ENCODE measurements at places on chromosomes 12 and 14. TPM values are rescaled to one million over a fixed set of nuclear protein-coding genes. Genes with fewer than 3 reads are reported as not detected.

Gene THTPA
- 8.5 TPM for total RNA-seq

Gene GLIPR1L2
- 1.8 TPM for total RNA-seq

Gene LRIG3
- 22.9 TPM for total RNA-seq

Gene LRTM2
- not detected for total RNA-seq

Gene RFX4
- not detected for total RNA-seq

Gene PRB2
- total RNA-seq, result not detected

Gene ATXN2
- total RNA-seq, result 14.7 TPM

Gene LAG3
- total RNA-seq, result 0.33 TPM

Gene TCL1A
- total RNA-seq, result 12.2 TPM

Gene CFAP73
- not detected for total RNA-seq

Gene DTX3
- total RNA-seq, result 12.3 TPM

Gene KCNMB4
- total RNA-seq, result 1.4 TPM

GRCh38 chr12:48247181-48247966 lies 44.3 kb upstream of the OR10AD1 start:
- DNase-seq, result no peak

- no peak for DNase-seq
Observed at GRCh38 chr12:25625146-25625545, 72.1 kb upstream of the LMNTD1 start.

GRCh38 chr12:101852998-101853397 lies 22.2 kb upstream of the GNPTAB start:
- no peak for DNase-seq

- DNase-seq, result no peak
Observed at GRCh38 chr12:114686773-114687500, 3.0 kb upstream of the TBX3 start.

DNA sequence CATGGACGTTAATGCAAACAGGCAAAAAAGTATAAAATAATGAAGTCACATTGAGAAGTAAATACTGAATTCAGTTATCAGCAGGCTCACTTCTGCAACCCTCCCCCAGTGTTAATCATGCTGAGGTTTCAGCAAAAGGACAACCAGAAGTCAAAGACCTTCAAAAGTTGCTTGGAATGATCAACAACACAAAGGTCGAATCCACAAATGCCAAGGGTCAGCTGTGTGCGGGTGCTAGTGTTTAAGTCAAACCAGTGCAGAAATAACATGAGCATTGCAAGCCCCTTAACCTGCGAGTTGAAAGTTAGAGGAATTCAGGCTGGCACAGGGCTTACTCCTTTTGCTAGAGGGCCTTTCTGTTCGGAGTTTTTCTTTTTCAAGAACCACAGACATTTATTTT lies 436.7 kb upstream of the SEL1L start:
- DNase-seq, result no peak

DNA sequence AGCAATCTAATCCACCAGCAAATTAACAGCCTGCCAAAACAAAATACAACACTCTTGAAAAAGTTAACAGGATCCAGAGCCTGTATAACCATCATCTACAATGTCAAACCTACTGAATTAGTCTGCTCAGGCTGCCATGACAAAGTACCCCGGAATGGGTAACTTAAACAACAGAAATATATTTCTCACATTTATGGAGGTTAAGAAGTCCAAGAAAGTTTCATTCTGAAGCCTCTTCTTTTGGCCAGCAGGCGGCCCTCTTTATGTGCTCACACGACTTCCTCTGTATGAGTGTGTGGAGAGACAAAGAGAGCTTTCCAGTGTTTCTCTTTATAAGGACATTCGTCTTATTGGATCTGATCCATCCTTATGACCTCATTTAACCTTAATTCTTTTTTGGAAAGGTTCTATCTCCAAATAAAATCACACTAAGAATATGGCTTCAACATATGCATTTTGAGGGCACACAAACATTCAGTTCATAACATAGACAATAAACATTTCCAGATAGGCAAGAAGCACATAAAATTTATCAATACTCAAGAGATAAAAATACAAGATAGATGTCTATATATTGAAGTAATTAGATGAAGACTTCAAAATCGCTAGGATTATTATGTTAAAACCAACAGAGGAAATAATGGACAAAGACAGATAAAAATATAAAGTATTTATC lies 5.9 kb upstream of the RERG start:
- DNase-seq, result peak; percentile 37

- DNase-seq, result no peak
Observed at GRCh38 chr12:45863332-45863731, 127.0 kb downstream of the SCAF11 start.

- peak; percentile 63 for DNase-seq
Observed at GRCh38 chr14:69535230-69535848, 39.3 kb downstream of the CCDC177 start.

DNA sequence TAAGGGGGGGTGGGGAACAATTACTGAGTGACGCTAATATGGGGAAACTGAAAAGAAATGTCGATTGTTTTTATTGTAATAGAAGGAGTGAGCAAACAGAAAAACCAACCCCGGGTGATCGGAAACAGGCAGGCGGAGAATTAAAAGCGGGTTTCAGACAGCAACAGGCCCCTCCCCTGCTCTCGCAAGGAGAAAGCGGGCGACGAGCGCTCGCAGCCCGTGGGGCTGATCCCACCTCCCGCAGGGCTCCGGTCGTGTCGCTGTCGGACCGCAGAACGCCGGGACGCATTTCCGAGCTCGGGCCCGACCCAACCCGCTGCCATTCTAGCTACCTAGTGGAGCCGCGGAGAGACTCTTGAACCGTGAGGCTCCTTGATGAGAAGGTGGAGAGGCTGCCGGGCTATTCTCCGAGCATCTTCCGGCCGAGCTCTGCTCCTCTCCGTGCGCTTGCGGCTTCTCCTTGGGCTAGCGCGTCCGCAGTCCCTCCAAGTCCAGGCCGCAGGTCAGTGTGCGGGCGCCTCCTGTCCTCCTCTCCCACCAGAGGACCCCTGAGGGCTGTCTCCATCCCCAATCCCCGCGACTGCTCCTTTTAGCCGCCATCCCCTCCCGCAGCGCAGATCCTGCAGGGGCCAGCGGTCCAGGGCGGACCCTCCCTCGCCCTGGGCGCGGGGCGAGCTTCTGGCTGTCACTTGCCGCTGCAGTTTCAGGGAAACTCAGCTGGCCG lies 4.1 kb upstream of the PAX9 start:
- DNase-seq, result peak; percentile 71

- DNase-seq, result peak; percentile 30
Observed at GRCh38 chr12:130838284-130838950, 633 bp downstream of the STX2 start.

- no peak for DNase-seq
Observed at GRCh38 chr12:80178846-80179245, 79.5 kb downstream of the OTOGL start.

- no peak for DNase-seq
Observed at GRCh38 chr14:78028471-78028870, 141.7 kb upstream of the NRXN3 start.

DNA sequence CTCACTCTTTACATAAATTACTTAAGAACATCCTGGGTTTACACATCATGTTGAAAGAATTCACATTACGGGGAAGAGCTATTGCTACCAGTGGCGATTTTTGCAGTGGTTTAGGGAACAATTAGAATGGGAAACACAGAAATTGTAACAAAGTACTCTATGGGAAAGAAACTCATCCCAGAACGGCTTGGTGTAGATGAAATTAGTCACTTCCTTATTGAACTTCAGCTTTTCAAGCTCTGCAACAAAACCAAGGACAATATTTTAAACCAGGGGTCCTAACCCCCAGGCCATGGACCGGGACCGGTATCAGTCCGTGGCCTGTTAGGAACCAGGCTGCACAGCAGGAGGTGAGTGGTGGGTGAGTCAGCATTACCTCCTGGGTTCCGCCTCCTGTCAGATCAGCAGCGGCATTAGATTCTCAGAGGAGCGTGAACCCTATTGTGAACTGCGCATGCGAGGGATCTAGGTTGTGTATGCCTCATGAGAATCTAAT lies 32.3 kb upstream of the FICD start:
- peak; percentile 86 for DNase-seq

GRCh38 chr14:37384870-37385596 lies 187.3 kb downstream of the MIPOL1 start:
- DNase-seq, result no peak

DNA sequence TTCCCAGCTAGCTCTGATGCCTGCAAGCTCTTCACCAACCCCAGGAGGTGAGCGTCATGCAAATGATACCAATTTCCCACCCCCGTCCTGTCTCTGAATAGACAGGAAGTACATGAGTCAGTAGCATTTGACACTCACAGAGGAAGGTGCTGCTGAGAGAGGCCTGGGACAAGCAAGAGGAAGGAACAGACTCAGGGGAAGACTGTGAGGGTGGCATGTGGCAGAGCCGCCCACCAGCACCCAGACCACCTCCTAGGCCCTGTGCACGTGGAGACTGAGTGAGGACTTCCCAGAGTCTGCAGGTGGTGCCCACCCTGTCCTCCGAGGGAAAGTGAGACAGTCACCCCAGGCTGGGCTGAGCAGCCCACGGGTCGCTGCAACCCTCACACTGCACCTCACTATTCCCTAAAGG lies 199.5 kb upstream of the SFSWAP start:
- peak; percentile 91 for DNase-seq

- peak; percentile 11 for DNase-seq
Observed at GRCh38 chr14:67722293-67722692, 20.6 kb downstream of the RDH12 start.

DNA sequence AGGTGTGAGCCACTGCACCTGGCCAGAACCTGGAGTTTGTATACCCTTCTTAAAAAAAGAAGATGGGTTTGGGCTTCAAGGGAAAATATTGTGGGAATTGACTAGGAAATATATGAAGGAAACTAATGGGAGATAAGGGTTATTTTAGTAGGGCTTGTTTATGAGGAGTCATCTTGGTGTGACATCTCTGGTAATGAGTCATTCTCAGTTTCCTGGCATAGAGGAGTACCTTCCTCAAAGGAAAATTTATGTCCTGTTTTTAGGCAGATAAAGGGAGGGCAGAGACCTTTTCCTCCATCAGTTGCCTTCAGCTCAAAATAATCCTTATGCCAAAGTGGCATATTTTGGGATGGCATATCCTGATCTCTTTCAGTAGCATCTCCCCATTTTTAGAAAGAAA lies 30.6 kb upstream of the NFKBIA start:
- peak; percentile 32 for DNase-seq

DNA sequence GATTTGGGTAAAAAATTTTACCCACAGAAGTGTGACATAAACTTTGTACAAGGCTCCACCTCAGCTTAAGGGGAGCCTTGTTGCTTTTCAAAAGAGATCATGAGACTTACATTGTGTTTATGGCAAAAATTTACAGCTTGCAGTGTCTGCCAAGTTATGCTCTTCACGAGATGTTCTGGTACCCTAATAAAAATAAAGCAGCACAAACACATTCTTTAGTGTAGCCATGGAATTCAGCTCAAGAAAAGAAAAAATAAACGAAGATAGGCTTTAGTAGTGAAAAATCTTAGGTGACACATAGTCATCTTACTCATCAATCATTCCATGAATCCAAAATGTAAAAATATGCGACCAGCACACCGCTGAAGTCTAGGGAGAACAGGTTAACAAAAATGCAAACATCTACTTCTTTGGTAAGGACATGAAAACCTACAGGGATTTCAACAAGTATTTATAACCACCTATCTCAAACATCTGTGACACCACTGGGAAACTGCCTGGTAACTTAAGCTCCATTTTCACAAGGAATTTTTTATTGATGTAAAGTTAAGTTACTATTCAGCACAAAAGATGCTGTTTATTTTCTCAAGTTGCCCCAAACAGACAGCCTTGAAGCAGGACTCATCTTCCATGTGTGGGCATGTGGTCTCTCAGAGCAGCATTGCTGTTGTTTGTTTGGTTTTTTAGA lies 32.9 kb downstream of the DMAC2L start:
- DNase-seq, result no peak

DNA sequence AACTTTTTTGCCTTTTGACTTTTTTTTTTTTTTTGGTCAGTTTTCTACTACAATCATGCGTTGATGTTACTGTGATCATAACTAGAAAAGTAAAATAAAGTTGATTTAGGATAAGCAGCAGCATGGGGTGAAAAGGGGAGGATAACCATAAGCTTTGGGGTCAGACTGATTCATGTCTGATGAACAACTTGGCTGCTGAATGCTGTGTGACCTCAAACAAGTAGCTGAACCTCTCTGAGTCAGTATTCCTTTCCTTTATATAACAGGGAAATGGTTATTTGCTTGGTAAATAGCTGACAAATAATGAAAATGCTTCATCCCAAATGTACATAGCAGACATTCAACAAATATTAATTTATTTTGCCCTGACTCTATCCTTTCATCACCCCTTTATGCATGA lies 413.0 kb downstream of the VRK1 start:
- no peak for DNase-seq

DNA sequence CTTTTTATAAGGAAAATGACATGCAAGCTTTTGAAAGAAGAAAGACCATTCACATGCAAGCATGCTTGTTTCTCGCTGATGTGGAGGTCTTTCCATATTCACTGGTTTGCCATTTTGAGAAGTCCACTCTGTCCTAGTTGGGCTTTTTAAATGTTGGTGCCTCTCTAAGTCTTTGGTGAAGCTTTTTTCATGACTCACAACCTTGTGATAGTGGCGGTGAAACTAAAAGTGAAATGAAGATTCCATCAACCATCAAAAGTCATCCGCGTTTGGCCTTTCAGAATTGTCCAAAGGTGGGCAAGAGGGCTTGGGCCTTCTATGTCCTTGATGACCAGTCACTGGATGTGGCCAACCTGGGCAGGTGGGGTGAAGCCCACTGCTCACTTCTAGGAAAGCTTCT lies 4.3 kb downstream of the LRRC74A start:
- no peak for DNase-seq

DNA sequence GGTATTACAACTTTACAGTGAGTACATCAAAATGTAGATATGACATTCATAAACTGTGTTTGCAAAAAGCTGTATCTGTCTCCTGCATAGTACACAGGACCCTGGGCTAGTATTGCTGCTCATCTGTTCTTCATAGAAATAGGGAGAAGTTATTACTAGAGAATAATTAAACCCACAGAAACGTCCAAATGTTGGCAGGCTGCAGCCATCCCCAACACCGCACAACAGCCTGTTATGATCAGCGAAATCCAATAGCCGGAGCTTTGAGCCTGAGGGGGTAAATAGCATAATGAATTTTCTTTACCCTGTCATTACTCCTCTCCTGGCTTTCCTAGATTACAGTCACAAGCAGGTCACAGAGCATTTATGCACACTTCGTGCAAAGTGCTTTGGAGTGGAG lies 178.0 kb downstream of the DACT1 start:
- no peak for DNase-seq

GRCh38 chr14:26636561-26636960 lies 38.7 kb upstream of the NOVA1 start:
- no peak for DNase-seq

DNA sequence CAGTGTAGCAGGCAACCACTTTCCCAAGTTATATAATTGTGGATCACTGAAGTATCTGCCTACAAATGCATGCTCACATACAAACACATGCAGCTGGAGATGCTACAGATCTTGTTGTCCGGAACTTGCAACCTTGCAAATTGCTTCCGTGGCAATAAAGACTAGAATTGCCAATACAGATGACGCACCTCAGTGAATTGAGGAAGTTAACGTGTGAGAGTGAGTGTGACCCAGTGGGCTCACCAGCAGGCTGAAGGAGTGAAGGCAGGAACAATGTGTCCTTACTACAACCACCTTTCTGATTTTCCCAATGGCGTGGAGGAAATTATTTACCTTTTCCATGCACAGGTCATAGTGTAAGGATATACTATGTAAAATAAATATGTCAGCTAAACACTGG lies 89.4 kb upstream of the GRIP1 start:
- DNase-seq, result no peak
